ENCODE measurements at places on chromosomes 16 and 17. TPM values are rescaled to one million over a fixed set of nuclear protein-coding genes. Genes with fewer than 3 reads are reported as not detected.

DNA sequence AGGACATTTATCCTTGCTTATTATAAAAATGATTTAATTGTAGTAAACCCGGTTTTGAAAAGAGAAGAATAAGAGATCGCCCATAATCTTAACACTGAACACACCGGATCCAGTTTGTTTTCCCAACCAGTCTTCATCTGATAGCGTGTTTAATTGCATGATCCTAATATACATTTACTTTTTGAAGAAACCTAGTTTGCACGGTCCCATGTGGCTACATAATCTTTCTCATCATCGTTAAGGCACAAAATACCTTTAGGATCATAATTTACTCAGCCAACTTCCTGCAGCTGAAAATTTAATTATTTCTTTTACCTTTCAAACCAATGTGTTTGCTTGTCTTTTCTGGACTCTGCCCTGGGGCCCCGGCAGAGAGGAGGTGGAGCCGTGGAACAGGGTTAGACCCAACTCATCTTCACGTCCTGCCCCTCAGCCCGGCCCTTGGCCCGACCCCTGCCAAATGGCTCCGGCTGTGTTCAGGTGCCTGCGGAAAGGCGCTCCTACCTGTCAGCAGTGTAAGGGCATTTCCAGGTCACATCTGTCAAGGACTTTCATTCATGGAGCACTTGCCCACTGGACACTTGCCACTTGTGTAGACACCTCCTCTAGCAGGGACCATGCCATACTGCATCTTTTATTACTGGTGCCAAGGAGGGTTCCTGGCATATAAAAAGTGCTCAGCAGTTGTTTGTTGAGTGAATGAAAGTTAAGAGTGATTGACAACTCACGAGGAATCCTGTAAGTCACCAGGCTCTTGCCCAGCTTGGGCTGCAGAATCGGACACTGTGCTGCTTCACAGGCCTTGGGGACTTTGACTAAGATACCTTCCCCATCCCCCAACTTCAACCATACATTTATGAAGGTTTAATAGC, 28.6 kb downstream of the SMARCE1 start:
- DNase-seq: no peak

- no peak for DNase-seq
Observed at GRCh38 chr16:30383521-30383920, 1.2 kb upstream of the SEPTIN1 start.

DNA sequence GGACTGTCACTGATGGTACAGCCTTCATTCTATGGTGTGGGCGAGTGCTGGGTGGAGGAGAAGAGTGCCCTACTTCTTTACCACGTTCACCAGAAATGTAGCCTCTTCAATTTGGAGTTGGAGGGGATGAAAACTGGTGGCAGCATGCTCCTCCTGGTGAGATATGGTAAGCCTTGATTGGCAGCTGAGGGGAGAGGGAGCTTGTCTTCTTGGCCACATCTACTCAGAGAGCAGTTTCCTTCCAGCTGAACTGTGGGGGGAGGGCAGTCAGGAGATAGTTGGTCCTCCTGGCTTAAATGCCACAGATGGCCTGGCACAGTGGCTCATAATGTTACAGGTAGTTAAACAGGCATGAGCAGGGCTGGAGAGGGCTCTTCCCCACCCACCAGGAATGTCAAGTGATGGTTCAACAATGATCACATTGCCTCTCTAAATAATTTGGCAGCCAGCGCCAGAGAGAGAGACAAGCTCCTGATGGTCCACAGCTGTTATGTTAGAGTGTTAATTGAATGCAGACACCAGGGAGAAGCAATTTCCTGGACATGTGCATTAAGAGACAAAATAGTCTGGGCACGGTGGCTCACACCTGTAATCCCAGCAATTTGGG, 9.0 kb upstream of the MAPK3 start:
- no peak for DNase-seq

GRCh38 chr17:72381597-72382397, 261.0 kb downstream of the SOX9 start:
- no peak for DNase-seq

Gene CNGB1
- not detected for total RNA-seq

GRCh38 chr17:5913641-5914040, 156.5 kb upstream of the WSCD1 start:
- DNase-seq: no peak

- no peak for DNase-seq
Observed at GRCh38 chr17:19492141-19492540, 41.5 kb upstream of the SLC47A1 start.

Gene STAC2
- total RNA-seq: 35.6 TPM

DNA sequence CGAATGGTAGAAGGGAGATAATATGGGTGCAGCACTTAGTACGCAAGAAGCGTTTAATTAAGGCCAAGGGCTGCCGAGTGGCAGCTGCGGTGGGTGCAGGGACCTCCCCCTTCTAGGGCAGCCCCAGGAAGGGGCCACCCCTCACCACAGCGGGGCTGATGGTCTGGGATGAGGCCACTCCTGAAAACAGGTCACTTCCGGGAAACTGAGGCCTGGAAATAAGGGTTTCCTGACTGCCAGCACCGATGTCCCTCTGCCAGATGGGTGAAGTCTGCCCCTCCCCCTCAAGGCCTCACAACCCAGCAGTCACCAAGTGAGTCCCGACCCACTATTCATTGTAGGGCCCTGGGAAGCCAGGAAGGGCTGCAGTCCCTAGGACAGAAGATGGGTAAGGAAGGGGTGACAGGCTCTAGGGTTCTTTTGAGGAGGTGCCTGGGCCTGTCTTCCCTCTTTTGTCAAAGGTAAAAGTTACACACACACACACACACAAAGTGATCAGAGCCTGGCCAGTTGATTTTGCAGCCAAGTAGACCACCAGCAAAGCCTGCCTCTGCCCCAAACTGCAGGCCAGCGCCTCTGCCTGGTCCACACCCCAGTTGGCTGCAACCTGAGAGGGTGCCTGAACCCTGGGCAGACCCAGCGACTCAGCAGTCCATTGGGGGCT, 12.5 kb downstream of the SREBF1 start:
- DNase-seq: no peak

GRCh38 chr16:56463153-56463552, 11.8 kb downstream of the OGFOD1 start:
- no peak for DNase-seq

DNA sequence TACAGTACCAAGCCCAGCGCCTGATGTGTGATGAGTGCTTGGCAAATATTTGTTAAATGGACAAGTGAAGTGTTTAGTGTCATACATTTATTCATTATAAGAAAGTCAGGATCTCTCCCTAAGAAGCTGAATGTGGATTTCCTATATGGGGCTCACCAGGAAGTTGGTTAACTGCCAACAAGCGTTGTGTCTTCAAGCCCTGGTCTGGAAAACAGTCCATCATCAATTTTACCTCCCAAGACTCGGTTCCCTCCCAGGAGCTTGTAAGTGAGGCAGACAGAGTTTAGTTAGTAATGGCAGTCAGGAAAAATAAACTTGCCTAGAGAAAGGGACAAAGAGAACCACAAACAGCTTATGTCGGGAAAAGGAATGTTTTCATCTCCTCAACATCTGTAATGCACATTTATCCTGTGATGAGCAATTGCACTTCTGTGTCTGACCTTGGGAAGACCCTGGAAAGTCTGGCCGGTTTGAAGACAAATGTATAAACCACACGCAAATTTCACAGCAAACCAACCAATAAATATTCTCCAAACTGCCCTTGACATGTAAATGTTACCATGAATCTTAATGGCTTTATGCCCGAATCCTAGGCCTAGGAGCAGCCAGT, 28.3 kb downstream of the C16orf95 start:
- DNase-seq: no peak

DNA sequence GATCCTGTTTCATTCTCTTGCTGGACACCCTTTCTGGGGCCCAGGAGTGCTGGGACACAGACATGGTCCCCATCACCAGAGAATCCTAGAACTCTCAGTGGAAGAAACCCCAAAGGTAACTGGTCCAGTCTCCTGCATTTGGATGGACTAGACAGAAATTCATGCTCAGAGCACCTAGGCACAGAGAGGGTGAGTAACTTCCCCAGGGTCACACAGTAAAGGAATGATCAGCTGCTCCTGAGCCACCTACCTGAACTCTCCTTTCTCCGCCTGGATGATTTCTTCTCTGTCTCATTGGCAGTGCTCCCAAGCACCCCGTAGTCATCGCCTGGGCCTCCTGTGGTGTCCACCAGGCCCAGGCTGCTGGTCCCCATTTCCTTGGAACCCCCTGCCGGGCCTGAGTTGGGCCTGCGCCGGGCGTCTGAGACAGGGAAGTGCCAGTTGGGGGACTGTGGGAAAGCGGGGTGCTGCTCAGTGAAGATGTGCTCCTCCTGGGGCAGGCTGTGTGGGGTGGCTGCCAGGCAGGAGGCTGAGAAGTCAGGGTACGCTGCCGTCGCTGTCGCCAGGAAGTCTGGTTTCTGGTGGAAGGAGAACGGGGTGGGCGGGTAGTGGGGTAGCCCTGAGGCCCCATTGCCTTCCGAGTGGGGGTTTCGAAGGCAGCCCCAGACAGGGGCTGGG, 767 bp downstream of the MEOX1 start:
- no peak for DNase-seq

GRCh38 chr17:14843086-14843795, 421.9 kb downstream of the PMP22 start:
- DNase-seq: no peak

- no peak for DNase-seq
Observed at GRCh38 chr16:27646806-27647205, 96.9 kb downstream of the KATNIP start.

- peak; percentile 94 for DNase-seq
Observed at GRCh38 chr16:4263504-4264436, 9.1 kb downstream of the TFAP4 start.

DNA sequence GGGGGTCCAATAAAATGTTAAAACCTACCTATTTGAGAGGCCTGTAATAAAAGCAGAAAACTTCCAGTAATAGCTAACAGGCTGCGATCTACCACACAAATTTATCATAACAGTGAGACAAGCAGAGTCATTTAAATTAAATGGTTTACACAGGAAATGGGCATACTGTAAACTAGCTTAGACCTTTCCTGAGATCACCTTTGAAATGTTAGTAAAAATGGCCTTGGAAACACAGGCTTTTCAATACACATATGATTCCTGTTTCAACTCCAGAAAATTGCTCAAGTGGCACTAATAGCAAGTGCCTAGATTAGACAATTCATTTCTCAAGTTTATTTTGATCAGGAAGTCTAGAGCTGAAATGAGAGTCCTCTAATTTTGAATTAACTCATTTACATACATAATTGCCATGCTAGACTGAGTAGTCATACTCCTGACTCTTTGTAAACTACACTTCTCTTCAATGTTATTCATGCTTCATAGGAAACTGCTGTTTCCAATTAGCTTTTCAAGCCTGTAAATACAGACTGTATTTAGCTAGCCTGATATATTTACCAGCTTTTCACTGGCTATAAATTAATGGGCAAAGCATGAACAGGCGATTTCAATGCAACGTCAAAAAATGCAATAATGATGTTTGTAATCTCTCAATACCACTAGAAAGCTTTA, 43.3 kb downstream of the PARN start:
- DNase-seq: no peak

Gene GINS2
- total RNA-seq: not detected

Gene KRT16
- total RNA-seq: 447 TPM

DNA sequence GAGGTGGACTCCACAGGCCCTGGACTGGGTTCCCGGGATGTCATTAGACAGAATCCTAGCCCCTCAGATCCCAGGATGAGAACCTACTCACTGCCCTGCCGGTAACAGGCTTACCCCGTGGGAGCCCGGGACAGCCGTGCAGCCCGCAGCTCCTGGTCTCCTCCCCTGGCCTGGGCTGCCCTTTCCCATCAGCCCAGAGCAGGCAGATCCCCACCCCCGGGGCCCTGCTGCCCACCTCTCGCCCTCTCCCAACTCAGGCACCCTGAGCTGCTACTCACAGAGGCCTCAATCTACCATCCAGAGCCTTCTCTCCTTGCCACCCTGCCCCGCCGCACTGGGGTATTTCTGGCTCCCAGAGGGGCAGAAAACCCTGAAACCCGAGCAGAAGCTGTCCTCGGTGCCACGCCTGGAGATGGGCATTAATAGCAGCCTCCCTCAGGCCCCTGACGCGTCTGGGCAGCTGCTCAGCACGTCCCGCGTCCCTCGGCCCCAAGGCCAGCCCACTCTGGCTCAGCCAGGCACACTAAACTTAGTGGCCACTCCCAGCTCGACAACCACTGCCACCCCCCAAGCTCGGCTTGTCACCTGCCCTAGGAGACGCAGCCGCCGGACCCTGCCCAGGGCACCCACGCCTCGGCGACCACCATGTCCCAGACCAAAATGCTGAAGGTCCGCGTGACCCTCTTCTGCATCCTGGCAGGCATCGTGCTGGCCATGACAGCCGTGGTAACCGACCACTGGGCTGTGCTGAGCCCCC, at the start of gene CACNG1:
Gene CACNG1 (plus strand): TSS at position 539 of the 757 bp plus-strand sequence. CDS start 107 bp downstream, at position 646.
- DNase-seq: no peak

Gene CCDC200
- total RNA-seq: not detected

Gene TNP2
- not detected for total RNA-seq

GRCh38 chr17:73360961-73361761, 49.4 kb upstream of the CDC42EP4 start:
- DNase-seq: no peak

GRCh38 chr17:80246266-80246681, 14.4 kb upstream of the RNF213 start:
- no peak for DNase-seq

DNA sequence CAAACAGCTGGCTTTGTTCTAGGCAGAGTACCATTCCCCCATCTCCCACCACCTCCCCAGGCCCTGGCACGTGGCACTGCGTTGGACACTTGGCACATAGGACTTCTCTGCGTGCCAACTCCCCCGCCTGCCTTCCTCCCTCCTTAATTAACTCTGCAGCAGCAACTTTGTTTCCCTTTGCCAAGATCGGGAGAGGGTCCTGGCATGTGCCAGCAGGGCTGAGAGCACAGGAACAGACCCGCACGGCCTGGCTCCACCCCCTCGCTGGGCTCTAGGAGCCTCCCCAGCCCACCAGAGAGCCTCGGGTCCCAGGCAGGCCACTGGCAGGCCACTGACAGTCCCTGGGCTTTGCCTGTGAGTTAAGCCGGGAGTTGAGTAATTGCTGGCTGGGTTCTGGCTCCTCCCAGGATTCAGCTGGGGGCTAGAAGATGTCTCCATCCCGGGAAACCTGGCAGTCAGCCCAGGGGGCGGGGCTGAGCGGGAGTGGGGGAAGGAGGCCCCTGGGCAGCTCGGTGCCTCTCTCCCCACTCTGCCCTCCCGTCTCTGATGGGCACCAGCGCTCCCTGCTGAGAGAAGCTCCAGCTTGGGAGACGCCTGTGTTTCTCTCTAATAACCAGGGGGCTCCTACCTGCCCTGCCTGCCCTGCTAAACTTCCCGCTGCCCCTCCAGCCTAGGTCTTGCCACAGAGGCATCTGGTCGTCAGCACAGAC, 224.0 kb upstream of the TNRC6C start:
- peak; percentile 97 for DNase-seq

GRCh38 chr17:47696717-47697642, 3.0 kb downstream of the TBKBP1 start:
- DNase-seq: peak; percentile 85

Data from lower leg skin (tissue), 4 donors.